ACHN (cell line): ENCODE measurements at places on chromosomes 11 and 22.
A peak's percentile ranks its signal among the peaks of the same experiment; 100 is the strongest.

DNA sequence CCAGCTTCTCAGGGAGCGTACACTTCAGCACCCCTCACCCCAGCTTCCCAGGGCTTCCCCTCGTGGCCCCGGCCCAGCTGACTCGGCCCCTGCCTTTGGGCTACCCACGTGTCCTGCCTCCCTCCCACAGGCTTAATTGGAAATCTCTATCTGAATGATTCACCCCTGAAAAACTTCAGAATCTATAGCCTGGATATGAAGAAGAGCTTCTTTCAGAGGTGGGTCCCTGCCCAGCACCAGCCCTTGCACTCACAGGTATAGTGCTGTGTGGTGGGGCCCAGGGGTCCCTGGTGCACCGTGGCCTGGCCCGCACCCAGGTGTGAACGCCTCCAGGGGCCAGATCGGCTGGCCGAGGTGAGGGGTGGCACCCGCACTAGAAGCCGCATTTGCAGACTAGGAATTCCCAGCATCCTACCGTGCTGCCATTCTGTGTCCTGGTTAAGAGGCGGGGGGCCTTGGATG, 38.4 kb downstream of the B3GAT1 start:
- DNase-seq: no peak

DNA sequence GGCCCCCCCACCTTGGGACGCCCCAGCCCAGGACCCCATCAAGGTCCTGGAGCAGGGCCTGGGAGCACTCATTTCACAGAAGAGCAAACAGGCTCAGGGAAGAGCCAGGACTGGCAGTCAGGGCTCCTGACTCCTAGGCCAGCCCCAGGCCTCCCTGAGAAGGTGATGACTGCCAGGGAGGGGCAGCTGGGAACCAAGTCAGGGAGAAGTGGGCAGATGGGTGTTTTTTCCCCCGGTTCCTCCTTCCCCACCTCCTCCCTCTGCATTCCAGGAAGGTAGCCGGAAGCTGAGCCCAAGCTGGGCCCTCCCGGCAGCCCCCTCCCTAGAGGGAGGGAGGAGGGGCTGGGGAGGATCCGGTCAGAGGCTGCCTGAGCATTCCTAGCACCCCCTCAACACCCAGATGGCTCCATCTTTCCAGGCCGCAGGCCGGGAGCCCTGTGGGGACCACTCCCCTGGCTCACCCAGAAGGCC, 19.6 kb downstream of the MYRF start:
- no peak for DNase-seq

DNA sequence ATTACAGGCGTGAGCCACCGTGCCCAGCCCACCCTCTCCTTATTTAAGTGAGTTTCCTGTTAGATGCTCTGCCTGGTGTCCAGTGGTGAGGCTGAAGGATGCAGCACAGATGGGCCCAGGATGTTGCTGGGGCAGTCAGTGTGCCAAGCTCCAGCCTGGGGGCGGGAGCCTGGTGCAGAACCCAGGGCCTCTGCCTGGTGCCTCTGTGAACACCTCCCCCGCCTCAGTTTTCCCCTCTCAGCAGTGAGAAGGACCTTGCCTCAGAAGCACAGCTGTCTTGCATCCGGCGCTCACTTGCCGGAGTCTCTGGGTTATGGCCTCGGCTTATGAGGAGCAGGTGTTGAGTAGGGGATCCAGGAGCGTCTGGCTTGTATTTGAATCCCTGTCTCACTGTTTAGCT, 116.2 kb downstream of the KIAA1671 start:
- DNase-seq: no peak

DNA sequence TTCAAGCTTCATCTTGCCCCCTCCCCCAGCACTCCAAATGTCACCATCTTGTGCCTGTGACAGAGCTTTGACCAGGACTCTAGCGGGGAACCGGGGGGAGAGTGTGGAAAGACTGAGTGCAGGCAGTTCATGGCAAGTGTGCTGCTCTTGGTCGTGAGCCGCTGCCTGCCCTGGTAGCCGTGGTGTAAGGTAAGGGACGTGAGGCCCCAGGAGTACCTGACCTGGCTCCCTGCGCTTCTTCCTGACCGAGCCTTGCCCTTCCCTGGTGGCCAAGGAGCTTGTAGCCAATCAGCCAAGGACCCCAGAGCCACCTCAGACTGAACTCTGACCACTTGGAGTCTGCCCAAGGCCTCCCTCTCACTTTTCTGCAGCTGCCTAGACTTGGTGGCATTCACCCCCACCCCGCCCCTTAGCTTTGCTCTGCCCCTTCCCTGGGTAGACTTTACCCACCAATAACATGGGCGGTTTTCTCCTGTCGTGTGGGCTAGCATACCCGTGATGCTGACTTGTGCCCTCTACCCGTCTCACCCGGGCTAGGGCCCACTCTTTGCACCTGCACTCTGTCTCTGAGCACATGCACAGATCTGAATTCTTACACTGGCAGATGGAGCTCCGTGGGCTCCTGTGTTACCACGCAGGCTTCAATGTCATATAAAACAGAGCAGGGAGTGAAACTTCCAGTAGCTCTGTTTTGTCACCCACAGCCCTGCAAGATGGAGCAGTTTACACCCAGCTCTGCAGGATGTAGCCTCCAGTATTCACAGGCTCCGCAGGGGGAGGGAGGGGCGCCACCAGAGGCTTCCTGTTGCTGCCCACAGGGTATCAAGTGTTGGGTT, 1.5 kb downstream of the DGKZ start:
- DNase-seq: no peak

DNA sequence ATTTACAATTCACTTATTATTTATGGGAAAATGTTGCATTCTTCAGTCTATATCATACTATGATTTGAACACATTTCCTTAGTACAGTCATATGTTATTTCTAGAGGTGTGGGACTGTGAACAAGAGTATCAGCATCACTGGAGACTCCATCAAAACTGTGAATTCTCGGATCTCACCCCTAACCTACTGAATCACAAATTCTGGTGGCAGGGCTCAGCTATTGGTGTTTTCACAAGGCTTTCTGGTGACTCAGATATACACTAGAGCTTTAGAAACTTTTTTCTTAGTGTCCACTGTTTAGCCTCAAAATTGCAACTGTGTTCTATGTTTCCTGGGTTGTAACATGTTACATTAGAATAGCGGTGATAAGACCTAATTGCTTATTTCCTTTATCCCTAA, 352.9 kb upstream of the DDI1 start:
- DNase-seq: no peak

GRCh38 chr22:27358096-27358870, 443.3 kb downstream of the MN1 start:
- DNase-seq: no peak

DNA sequence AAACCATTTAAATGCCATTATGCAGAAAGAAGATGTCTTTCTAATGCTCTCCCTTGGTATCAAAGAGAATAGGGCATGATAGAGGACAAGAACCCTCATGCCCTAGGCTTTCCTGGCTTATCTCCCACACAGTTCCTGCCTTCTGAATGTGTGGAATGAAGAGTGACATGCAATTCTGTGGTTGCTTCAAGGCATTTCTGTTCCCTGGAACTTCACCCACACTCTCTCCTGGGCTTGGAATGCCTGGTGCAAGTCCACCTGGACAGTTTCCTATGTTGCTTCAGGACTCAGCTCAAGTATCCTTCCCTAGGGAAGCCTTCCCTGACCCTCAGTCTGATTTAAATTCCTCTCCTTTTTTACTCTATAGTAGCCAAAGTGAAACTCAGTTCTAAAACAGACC, 53.8 kb upstream of the DRD2 start:
- no peak for DNase-seq

GRCh38 chr11:119515771-119516400, 92.9 kb upstream of the THY1 start:
- DNase-seq: no peak

DNA sequence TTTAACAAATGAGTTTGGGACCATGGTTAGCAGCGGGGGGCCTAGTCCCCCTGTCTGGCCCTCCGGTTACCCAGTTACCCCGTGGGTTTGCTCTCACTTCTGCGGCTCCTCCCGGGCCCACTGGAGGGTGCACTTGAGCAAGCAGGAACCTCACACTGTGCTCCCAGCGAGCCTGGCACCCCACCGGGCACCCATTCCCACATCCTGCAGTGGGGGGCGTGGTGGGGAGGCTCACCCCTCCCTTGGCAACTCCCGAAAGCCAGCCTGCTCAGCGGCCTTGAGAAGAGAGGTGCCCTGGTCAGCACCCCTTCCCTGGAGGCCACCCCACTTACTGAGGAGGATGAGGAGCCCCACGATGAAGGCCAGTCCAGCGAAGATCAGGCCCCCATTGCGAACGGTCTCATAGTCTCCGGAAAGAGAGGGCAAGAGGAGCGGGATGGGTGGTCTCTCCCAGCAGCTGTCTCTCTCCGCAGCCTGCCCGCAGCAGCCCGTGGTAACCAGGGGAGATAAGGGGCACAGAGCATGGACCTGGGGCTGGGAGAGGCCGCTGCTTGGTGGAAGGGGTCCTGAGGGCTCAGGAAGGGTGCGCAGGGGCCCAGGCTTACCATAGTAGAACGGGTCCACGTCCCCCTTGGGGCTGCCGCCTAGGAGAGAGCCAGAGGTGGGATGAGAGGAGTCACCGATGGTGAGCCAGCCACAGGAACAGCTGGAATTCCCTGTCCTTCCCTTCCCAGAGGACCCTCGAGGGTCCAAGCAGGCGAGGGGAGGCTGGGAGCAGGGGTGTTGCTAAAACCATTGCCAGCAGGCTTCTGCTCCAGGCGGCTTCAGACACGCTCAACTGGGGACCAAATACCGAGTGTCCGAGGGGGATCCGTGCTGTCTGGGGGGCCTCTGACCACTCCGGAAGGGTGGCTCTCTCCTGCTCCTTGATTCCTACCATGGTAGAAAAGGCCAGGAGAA, 2.2 kb downstream of the FXYD2 start:
- peak; percentile 79 for DNase-seq

DNA sequence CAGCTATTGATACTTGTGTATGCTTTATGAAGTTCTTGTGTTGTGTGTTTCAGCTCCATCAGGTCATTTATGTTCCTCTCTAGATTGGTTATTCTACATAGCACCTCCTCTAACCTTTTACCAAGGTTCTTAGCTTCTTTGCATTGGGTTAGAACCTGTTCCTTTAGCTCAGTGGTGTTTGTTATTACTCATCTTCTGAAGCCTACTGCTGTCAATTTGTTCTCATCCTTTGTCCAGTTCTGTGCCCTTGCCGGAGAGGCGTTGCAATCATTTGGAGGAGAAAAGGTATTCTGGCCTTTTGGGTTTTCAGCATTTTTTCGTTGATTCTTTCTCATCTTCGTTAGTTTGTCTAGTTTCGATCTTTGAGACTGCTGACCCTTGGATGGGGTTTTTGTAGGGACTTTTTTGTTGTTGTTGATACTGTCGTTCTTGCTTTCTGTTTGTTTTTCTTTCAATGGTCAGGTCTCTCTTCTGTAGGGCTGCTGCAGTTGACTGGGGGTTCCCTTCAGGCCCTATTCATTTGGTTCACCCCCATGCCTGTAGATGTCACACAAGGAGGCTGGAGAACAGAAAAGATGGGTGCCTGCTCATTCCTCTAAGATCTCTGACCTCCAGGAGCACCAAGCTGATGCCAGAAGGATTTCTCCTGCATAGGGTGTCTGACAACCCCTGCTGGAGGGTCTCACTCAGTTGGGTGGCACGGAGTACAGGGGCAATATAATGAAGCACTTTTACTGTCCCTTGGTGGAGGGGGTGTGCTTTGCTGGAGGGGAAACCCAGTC, 35.9 kb upstream of the MUC15 start:
- DNase-seq: no peak

DNA sequence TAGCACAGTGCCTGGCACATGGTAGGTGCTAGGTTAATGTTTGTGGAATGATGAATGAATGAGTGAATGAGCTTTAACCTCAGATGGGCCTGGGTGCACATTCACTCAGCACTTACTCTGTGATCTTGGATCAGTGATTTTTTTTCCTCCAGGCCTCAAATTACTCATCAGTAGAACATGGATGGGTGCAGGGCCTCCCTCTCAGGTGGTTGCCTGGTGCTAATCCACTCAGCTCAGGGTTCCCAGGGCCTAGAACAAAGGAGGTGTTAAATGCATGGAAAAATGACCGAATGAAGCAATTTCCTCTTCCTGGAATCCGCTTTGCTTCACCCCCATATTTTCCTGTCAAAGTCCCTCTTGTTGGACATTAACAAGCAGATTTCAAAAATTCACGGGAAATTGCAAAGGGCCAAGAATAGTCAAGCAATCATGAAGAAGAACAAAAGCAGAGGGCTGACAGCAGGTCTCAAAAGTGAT, 93.5 kb downstream of the MYEOV start:
- DNase-seq: no peak

DNA sequence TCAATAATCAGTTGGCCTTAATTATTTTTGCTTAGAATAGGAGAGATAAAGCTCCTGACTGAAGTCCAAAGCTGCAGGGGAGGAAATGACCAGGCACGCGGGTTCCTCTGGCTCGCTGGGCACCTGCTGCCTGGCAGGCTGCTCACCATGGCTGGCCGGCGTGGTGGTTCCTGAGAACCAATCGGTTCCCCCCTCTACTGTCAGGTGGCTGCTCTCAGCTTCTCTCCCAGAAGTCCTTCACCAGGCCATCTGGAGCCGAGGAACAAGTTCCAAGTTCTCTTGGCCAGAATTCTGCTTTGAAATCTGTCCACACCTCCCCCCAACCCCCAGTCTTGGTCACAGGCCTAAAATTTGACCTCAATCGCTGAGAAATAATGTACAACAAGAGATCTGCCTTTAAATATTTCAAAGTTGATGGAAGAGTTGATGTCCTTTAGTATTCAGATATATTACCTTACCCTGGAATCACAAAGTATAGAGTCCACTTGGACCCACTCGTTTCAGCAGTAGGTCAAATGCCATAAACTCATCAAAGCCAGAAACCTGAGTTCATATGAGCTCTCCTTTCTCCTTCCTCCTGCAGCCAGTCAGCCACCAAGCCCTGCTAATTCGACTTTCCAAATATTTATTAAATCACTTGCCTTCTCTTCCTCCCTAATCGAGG, 25.2 kb downstream of the EXPH5 start:
- no peak for DNase-seq

- DNase-seq: no peak
Measured at GRCh38 chr11:8501836-8502235, 92.2 kb downstream of the STK33 start.

DNA sequence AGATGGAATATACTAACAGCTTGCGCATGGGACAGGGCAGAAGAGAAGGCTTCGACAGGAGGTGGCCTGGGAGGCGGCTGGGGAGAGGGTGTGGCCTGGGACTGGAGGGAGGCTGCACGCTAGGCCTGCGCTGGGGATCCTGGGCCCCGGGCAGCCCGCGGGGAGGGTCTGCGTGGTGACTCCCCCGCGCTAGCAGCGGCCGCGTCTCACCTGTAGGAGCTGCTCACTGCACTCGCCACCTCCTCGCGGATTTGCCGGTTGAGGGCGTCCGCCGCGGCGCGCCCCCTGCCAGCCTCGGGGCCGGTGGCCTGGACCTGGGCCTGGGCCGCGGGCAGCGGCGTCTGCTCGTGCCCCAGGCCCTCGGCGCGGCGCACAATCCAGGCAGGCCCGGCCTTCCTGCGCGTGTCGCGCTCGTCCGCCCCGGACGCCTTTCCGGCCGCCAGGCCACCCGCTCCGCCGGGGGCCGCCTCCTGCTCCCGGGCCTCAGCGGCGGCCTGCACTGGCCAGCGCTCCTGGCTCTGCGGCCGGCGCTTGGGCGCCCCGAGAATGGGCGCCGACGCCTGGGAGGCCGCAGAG, 1.5 kb downstream of the MAP6 start:
- no peak for DNase-seq

DNA sequence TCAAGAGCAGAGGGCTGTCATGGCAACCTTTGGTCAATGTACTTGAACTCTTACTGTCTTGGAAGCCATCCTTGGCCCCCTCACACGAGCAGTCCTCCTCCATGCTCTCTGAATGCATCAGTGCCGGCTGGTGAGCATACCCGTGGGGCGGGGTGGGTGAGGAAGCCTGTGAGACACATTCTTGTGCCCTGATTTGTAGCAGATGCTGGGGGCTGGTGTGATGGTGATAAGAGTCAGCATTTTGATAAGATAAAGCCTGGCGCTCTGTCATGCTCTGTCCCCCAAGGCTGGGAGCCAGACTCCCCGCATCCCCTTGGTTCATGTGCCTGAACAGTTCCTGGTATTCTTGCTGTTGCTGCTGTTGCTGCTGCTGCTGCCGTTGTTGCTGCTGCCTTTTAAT, 20.5 kb upstream of the APOA1 start:
- DNase-seq: no peak
